ENCODE measurements at places on chromosomes 16 and 17.

DNA sequence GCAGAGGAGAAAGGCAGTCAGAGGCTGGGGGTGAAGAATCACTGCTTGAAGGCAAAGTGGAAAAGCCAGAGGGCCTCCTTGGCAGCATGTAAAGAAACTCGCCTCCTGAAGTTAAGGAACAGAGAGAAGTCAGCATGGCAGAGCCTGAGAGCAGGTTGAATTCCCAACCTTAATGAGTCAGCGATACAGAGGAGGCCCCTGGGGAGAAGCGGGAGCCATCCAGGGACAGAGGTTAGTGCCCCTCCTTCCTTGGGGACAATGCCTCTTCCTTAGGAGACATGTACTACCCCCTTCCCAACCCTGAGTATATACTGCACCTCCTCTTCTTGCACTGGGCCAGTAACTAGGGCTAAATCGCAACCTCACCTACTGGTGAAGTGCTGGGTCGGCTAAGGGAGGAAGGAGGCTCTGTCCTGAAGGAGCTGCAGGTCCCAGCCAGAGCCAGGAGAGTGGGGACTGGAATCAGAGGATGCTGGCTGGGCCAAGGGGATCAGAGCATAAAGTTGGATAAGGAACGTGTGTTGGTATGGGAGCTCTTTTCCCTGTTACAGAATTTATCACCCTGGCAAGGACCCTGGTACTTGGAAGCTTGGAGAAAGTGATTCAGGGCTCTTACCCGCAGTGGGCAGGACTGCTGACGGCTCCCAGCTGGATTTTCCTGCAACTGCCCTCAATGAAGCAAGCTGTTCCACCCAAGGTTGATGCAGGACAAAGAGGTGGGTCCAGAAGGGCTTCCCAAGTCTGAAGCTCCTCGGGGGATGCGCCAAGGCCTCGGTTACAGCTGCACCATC lies 5.4 kb upstream of the AANAT start:
- DNase-seq = no peak

- DNase-seq = peak; percentile 16
Measured at GRCh38 chr16:22320572-22321339, 23.5 kb downstream of the POLR3E start.

DNA sequence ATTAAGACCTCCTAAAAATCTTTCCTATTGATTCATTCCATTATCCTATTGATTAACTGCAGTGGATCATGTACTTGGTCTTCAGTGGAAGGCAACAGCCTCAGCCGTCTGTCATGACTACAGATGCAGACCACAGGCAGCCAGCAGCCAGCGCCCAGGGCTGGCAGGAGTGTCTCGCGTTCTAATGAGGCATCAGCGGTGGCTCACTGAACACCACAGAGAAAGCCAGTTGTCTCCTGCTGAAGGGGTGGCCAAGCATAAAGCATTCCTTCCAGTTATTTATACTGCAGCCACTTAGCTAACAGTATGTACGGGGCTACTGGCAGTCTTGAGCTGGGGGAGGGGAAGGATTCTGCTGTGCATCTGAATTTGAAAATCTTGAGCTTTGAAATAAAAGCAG lies 214.3 kb downstream of the IRX3 start:
- no peak for DNase-seq

DNA sequence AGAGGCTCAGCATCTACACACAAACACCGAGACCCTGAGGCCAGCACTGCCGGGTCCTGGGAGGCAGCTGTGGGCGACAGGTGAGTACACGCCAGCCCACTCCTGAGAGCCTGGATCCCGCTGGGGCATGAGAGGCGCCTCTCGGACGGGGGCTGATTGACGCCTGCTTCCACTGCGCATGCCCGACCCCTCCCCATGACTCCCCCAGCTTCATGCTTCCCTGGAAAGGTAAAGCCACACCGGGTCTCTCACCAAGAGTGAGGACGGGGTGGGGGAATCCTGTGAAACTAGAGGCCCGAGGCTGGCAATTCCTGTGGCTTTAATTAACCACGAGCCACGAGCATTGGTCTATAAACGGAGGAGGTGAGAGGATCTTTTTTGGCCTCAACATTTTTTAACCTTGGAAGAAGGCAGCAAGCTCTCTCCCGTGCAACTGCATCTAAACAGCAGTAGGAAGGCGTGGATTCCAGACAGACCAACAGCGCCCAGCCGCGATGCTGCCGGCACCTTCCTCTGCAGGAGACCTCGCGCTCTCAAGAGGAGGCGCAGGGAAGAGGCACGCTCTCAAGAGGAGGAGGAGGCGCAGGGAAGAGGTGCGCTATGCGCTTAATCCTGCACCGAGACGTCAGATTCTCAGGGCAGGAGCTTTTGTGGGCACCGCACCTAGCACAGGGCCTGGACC lies 71.8 kb upstream of the METRNL start:
- DNase-seq = no peak

DNA sequence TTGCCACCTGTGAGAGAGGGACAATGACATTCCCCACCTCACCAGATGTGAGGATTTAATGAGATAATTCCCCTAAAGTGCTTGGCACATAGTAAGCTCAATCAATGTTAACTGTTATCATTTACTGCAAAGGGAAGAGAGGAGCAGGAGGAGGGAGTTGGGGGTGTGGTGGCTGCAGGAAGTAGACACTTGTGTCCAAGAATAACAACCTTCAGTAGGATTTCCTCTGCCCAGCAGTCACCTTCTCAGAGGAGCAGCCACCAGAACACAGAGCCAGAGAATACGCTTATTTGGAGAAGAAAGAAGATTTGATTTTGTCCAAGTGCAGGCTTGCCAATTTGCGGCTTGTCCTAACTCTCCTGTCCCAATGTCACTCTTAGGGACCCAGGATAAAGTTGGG lies 10.2 kb downstream of the CBX4 start:
- DNase-seq = no peak

GRCh38 chr17:60361889-60362288 lies 30.0 kb downstream of the USP32 start:
- no peak for DNase-seq

- DNase-seq = no peak
Measured at GRCh38 chr16:79286646-79287423, 313.7 kb downstream of the MAF start.

GRCh38 chr16:81292936-81293335 lies 21.8 kb upstream of the GAN start:
- no peak for DNase-seq

DNA sequence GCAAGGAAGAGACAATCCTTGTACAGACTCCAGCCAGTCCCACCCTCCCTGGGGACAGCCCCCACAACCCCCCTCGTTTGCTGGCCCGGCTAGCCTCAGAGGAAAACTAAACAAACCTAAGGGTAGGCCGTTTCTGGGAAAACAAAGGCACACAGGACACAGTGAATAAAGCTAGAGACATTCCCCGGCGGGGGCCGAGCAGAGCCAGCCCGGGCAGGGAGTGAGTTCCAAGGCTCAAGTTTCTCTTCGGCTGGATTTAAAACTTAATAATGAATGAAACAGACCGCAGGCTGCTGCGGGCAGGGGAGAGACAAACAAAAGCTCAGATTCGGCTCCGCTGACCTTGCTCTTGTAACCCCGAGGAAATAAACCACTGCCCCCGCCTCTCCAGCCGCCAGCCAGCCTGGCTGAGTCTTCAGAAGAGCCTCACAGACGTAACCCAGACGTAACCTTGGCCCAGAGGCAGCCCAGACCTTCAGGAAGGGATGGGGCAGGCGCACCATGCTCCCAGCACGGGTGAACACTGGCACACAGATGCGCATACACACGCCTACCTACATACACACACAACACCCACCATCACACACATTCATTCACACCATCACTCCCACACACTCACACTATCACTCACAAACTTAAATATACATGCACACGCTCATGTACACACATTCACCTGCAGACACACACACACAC lies 216.0 kb downstream of the ZNF423 start:
- DNase-seq = no peak

DNA sequence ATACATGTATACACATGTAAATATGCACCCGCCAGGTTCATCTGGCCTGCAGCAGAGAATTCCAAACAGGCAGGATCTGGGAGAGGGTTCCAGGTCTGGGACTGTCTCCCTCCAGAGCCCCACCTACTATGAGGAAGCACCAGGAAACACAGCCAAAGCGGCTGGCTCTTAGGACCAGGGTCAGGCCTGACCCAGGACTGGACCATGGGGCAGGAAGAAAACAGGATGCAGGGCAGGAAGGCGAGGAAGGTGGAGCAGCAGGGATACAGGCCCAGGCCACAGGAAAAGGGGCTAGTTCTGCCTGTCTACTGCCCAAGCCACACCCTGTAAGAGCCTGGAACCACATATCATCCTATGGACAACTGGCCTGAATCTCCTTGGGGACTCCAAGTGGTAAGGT lies 2.2 kb downstream of the HID1 start:
- DNase-seq = no peak
